ENCODE measurements at places on chromosomes 3 and 15.
A peak's percentile ranks its signal among the peaks of the same experiment; 100 is the strongest.

GRCh38 chr3:27978440-27978839, 256.3 kb upstream of the EOMES start:
- no peak for DNase-seq

GRCh38 chr3:55476515-55476914, 10.6 kb downstream of the WNT5A start:
- no peak for DNase-seq

DNA sequence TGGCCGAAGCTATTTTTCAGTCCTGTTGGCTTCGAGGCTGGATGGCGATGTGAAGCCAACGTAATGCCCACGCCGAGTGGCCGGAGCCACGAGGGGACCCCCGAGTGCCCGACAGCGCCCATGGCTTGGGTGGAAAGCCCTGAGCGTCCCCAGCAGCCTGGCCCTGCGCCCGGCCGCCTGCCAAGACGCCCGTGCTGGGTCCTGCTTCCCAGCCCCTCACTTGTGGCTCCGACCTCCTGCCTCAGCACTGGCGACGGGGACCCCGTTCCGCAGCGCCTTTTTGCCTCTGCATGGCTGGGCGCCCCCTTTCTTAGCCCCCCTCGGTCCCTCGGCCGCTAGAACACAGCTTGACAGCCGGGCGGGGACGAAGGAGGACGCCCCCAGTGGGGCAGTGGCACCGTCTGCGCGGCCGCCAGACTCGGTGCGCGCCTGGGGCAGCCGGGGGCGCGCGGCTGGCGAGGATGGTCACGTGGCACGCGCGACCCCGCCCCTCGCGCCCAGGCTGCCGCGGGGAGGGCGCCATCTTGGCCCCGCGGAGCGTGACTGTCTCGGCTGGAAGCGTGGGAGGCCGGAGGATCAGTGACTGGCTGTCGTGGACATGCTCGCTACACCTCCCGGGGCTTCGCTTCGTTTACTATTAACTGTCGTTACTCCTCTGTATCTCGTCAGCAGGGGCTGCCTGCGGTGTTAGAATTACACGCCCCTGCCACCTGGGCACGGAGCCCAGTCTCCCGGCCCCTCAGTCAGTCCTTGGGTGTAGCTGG, 626 bp upstream of the GPR176 start:
- DNase-seq, result peak; percentile 90

DNA sequence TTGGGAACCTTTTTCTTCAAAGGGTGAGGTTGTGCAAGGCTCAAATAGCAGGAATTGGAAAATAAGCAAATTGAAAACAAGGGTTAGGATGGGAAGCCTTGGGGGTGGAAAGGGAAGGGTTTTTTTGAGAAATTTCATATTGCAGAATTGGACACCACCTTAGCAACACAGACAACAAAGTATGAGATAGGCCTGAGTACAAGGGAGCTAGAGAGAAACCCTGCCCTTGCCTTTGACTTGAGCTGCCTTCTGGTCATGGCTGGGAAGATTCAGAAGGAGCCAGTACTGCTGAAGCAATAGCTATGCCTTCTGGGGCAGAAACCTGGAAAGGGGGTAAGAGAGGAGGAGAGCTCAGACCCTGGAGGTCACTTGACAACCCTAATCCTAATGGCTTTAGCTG, 445.6 kb downstream of the ERC2 start:
- no peak for DNase-seq
